ENCODE measurements at places on chromosomes 3 and 15. TPM values are rescaled to one million over a fixed set of nuclear protein-coding genes. Genes with fewer than 3 reads are reported as not detected.

GRCh38 chr3:43965656-43966055 is 274.9 kb downstream of the ABHD5 start:
- H3K4me3 ChIP-seq = no peak overlapping the region
- DNase-seq = no peak
- H3K36me3 ChIP-seq = no peaks in the 10 kb centered on the region
- no peak overlapping the region for H3K27ac ChIP-seq
- H3K4me1 ChIP-seq = no peaks in the 10 kb centered on the region

The UCN2 gene
- 2.7 TPM for total RNA-seq

The CHAC1 gene
- total RNA-seq = 7.9 TPM

DNA sequence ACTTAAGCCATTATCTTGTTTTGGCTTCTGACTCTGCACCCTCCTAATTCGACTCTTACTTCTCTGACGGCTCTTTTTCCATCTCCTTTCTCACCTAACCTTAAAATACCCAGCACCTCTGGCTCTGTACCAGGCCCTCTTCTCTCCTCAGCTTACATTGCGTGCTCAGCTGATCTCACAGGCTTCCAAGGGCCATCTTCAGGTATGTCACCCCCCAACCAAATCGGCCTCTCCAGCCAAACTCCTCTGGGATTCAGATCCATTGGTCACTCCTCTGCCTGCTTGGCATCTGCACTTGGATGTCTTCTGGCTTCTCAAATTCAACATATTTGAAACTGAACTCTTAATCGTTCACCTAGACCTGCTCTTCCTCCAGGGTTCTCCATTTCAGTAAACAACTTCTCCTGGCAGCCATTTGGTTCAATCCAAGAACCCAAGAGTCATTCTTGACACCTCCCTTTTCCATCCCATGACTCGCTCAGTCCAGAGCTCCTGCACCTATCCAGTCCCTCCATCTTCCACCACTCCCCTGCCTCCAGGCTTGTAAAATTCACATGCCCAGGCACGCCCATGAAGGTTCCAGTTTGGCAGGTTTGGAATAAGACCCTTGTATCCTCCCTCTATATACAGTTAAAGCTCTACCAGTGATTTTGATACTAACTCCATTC is 35.2 kb upstream of the SLC41A3 start:
- H3K36me3 ChIP-seq = no peaks in the 10 kb centered on the region
- H3K4me3 ChIP-seq = no peak overlapping the region
- no peaks in the 10 kb centered on the region for H3K4me1 ChIP-seq
- DNase-seq = no peak
- no peak overlapping the region for H3K27ac ChIP-seq
